Uterus (tissue), 4 donors: ENCODE measurements at places on chromosomes 3 and 15.

- DNase-seq: no peak
These were observed 39.1 kb downstream of the KNL1 start for GRCh38 chr15:40633178-40633577.

DNA sequence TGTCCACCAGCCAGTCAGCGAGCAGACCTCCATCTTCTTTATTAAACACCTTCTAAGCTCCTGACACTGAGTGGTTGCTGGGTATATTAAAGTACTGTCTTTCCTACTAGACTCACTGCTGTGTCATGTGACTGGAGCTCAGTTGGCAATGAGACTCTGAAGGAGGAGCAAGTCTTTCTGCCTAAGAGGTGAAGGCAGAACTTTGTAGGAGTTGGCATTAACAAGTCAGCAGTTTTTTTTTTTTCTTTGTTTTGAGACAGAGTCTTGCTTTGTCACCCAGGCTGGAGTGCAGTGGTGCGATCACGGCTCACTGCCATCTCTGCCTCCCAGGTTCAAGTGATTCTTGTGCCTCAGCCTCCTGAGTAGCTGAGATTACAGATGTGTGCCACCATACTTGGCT is 62.2 kb downstream of the ABHD5 start:
- DNase-seq: no peak

- DNase-seq: no peak
These were observed 588.3 kb upstream of the SEMA6D start for GRCh38 chr15:47129033-47129432.

GRCh38 chr3:144127014-144127413 is 155.4 kb downstream of the DIPK2A start:
- no peak for DNase-seq

DNA sequence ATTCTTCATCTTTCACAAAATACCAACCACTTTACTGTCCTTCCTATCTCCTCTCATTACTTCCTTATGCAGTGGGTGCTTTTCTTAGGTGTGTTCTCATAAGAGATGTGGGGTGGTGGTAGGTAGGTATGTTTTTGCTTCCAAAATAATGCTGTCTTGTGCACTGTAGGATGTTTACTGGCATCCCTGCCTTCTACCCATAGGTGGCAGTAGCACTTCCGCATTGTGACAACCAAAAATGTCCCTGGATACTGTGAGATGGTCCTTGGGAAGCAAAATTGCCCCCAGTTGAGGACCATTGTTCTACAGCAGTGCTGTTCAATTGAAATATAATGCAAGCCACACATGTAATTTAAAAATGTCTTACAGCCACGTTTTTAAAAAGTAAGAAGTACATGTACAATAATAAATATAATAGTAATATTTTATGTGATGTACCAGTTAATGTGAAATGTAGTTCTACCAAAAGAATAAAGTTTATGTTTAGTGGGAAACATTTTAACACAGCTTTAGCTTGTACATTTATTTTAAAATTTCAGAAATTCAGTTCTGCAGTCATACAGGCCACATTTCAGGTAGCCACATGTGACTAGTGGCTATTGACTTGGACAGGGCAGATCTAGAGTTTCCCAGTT is 75.2 kb downstream of the NEO1 start:
- no peak for DNase-seq
